ENCODE measurements at places on chromosomes 13 and 19.

GRCh38 chr19:48499316-48500090 lies 12.1 kb downstream of the LMTK3 start:
- DNase-seq, result no peak

- no peak for DNase-seq
These were observed 41.5 kb downstream of the ZNF787 start for GRCh38 chr19:56079609-56080008.

GRCh38 chr13:30846866-30847265 lies 59.2 kb upstream of the MEDAG start:
- no peak for DNase-seq

- peak; percentile 15 for DNase-seq
These were observed 24.3 kb downstream of the COLGALT1 start for GRCh38 chr19:17579661-17580244.

- no peak for DNase-seq
These were observed 2.5 kb downstream of the SF3A2 start for GRCh38 chr19:2239173-2239572.

DNA sequence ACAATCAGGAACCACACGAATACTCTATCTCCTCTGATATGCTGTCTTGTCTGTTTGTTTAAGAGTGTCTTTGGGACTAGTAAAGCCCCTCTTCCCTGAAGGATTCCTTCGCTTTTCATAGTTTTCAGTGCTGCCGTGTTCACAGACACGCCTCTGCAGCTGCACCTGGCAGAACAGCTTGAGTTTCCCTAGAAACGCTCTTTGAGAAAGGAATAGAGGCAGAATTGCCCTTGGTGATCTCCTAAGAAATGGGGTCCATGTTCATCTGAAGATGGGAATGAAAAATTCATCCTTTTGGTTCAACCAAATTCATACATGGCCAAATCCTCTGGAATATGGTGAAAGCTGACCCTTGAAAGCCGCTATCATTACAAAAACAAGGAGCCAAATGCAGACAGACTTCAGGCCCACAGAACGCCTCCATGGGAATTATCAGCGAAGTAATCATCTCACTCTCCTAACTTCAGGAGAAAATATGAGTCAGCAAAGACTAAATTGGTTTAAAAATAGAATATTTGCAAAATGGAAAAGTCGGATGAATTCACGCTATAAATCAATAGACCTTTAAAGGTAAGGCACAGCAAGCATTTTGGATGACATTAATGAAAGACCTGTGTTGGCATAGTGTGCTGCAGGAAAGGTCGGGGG lies 5.5 kb downstream of the SACS start:
- DNase-seq, result no peak

DNA sequence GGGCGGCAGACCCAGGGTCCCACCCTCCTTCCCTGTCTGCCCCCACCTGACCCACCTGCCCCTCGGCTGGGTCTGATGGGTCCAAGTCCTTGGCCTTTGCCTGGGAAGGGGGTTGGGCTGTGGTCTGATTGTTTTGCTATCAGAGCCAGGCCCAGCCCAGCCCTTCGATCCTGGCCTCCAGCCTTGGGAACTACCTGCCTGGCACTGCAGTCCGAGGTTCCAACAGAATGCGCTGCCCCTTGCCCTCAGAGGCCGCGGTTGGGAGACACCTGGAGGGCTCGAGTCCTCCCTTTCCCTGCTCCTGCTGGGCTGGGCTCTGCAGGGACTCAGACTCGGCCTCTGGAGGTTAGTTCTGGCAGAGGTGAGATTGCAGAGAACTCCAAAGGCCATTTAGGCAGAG lies 1.6 kb downstream of the CCL25 start:
- no peak for DNase-seq

GRCh38 chr19:1132552-1133383 lies 29.0 kb downstream of the GPX4 start:
- DNase-seq, result peak; percentile 64

DNA sequence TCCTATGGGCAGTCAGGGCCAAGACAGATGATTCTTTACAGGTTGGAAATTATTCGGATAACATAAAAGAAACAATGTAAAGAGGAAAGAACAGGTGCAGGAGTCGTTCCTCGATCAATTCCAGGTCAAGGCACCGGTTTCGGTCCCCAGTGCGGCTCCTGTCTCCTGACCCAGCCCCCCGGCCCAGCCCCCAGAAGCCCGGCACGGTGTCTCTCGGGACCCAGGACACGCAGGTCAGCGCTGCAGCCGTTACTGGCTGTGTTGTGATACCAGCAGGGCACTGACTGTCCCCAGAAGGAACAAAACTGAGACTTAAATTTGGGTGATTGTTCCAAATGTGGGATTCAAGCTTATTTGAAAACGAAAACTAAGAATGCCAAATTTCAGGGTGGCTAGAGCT lies 8.5 kb downstream of the RASA3 start:
- no peak for DNase-seq

- DNase-seq, result peak; percentile 78
These were observed 3.0 kb downstream of the GADD45B start for GRCh38 chr19:2478756-2479555.

GRCh38 chr19:53875602-53876325 lies 6.2 kb upstream of the PRKCG start:
- peak; percentile 35 for DNase-seq

DNA sequence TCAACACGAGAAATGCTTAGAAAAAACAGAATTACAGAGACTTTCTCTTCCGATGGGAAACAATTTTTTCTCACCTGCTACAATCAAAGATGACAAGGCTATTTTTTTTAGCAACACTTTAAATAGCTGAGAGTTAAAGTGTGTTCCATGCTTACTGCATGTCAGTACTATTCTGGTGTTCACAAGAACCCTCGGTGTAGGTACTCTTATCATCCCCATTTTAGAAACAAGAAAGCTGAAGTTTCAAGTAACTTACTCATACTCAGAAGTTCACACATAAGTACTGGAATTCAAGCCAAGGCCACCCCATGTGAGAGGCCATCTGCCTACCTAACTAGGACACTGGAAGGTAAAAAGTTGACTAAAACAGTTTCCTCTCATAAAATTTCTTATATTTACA lies 9.0 kb upstream of the TNFRSF19 start:
- no peak for DNase-seq

- no peak for DNase-seq
These were observed 21.0 kb downstream of the VASP start for GRCh38 chr19:45528149-45528743.

DNA sequence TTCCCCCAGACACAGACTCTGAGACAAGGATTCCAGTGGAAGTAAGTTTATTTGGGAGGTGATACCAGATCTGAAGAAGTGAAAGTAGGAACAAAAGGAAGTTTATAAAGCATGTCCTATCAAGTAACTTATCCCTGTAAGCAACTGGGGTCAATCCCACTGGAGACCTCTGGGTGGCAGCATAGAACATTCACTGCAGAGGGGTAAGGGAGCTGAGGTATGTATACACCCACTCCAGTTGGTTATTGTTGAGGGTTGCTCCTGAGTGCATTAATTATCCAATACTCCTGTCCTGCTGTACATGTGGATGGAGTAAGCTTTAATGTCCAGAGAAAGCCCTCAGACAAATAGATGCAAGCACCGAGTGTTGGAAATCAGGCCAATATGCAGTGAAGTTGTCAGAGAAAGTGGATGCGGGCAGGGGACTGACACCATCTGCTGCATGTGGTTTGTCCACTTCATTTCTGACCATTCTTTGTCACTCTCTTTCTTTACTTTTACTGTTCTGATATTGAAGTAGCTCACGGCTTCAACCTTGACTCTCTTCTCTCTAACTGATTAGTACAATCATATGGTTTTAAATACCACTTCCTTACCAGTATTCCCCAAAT lies 46.7 kb downstream of the NOTCH3 start:
- DNase-seq, result peak; percentile 30

- DNase-seq, result peak; percentile 59
These were observed 18.0 kb upstream of the RBM26 start for GRCh38 chr13:79423801-79424642.

DNA sequence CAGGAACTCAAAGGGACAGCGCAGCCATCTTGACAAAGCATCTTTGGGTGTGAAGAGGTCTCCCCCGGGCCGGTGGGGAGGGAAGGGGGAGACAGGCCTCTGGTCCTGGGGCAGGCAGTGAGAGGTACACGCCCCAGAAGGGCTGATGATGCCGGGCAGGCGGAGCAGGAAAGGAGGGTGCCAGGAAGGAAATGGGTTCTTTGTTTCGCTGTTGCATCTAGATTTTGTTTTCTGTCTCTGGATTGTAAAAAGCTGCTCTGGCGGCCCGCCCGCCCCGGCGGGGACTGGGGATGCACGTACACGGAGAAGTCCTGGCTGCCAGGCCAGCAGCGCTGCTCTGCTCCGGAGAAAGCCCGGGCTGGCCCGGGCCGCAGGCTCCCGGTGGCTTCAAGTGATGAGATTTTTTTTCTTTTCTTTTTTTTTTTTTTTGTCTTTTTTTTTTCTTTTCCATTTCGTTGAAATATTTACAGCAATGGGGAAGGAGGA lies 13.2 kb upstream of the ASF1B start:
- DNase-seq, result peak; percentile 73

DNA sequence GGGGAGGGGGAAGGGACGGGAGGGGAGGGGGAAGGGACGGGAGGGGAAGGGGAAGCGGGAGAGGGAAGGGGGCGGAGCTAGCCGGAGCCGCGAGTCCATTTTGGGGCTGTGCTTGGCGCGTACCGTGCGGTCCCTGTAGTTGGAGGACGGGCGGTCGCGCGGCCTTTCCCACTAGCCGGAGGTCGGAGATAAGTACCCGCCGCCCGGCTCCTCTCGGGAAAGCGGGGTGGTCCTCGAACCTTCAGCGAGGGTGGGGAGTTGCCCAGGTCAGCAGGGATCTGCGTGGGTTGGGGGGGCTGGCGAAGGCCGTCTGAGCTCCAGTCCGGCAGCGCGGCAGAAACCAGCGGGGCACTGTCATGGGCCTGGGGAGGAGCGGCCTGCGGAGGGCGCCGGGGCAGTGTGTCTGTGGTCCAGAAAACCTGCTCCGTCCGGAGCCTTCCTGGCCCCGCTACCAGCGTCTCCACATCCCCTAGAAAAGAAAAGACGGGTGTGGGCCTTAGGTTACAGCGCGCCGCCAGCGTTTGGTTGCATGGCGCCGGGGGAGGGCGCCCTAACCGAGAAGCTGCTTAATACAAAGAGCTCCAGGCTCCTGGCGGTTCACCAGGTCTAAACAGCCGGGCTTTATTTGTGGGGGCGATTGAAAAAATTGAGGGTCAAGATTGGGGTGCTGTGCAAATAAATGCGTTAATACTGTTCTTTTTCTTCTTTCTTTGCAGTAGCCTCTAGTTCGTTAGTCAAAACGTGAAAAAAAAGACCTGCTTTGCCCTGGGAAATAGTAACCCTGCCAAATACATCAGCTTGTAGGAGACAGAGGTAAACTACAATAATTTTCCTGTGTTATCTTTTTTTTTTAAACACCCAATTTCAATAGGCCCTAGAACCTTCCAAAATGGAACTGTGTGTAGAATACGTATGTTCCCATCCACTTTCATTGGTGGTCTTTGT lies at the start of gene TRIM13:
Gene TRIM13, plus strand, starts transcription at position 92 of the 945 bp plus-strand sequence. CDS start 14,899 bp downstream, outside the sequence.
- DNase-seq, result peak; percentile 84

- no peak for DNase-seq
These were observed 5.5 kb upstream of the ADGRE5 start for GRCh38 chr19:14375582-14376291.

DNA sequence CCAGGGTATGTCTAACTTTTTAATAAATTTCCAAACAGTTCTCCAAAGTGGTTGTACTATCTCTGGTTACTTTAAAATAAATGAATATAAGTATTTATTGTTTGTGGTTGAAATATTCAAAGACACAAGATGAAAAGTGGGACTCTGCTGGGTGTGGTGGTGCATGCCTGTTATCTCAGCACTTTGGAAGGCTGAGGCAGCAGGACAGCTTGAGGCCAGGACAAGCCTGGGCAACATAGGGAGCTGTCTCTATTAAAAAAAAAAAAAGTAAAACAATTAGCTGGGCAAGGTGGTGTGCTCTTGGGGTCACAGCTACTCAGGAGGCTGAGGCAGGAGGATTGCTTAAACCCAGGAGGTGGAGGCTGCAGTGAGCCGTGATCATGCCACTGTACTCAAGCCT lies 10.4 kb downstream of the PNMA8A start:
- DNase-seq, result no peak

DNA sequence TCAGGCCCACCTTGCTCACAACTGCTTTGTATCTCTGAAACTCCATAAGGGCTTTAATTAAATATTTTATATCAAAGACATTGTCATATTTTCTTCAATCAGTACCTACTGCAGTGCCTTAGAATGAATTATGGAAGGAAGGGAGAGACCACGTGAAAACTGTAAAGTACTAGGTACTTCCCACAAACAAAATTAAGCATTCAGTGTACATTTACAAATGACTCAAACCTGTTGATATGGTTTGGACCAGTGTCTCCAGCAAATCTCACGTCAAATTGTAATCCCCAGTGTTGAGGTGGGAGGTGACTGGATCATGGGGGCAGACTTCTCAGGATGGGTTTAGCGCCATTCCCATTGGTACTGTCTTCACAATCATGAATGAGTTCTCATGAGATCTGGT lies 23.2 kb downstream of the KCTD12 start:
- no peak for DNase-seq

DNA sequence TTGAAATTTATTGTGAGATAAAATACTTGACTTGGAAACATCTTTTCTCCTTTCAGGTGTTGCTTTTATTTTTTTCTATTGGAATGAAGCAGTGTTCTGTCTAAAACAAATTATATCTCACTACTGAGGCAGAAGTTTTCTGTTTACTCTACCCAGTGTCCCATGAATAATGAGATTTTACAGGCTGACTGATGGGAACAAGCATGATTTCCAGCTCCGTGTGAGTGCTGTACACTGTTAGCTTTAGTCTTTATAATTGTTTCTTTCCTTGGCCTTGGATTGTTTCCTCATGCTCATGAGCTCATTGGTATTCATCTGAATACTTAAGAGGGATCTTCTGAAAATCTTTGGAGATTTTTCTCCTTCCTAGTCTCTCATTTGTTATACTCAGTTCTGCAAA lies 2049.5 kb upstream of the PRR20A start:
- DNase-seq, result no peak

DNA sequence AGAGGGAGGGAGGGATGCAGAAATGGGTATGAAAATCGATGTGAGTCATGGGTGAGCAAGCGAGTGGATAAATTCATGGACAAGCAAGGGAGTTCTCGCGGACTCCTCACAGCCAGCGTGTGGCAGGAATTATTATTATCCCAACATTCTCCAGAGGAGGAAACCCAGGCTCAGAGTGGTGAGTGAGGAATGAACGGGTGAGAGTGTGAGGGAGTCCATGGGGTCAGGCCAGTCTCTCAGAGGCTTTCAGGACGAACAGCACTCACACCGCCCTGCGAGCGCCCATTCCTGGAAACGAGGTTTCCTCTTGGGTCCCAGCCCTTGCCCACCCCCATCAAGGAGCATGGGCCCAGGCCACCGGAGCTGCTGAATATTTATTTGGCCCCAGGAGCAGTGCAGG lies 6.3 kb upstream of the DNAAF3 start:
- no peak for DNase-seq

- no peak for DNase-seq
These were observed 47.6 kb upstream of the CNMD start for GRCh38 chr13:52787235-52787634.

DNA sequence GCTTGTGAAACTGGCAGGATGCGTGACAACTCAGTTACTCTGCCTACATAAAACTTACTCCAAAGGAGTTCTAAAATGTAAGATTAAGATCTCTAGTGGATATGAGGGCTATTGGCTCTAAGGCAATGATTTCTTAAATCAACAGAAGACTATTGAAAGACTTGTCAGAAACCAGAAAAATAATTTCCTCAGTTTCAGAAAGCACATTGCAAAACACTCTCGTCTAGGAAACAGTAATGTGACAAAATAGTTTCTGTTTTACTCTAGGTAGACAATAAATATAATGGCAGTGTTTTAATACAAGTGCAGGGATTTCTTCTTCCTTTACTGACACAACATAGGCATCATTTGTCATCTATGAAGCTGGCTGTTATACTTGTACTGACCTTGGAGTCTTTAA lies 230.1 kb downstream of the KCTD12 start:
- no peak for DNase-seq
